ENCODE measurements at places on chromosomes 5 and 9. TPM values are rescaled to one million over a fixed set of nuclear protein-coding genes. Genes with fewer than 3 reads are reported as not detected.

PCDHB11 gene
- polyA plus RNA-seq = not detected

ATP10B gene
- polyA plus RNA-seq = 57.7 TPM

PLPP7 gene
- 1.8 TPM for polyA plus RNA-seq

EQTN gene
- polyA plus RNA-seq = 0.17 TPM

DND1 gene
- polyA plus RNA-seq = 0.69 TPM

ALG2 gene
- 9.7 TPM for polyA plus RNA-seq

LCN1 gene
- not detected for polyA plus RNA-seq

PWWP2A gene
- 12.2 TPM for polyA plus RNA-seq

LAMC3 gene
- not detected for polyA plus RNA-seq

EGFLAM gene
- 0.46 TPM for polyA plus RNA-seq

Measured in sigmoid colon (tissue), 7 donors.